Activated CD4-positive, alpha-beta memory T cell treated with anti-CD3 and anti-CD28 coated beads for 36 hours (primary cell): ENCODE measurements at places on chromosomes 5 and 9. TPM values are rescaled to one million over a fixed set of nuclear protein-coding genes. Genes with fewer than 3 reads are reported as not detected.

Gene IFNB1
- total RNA-seq = 0.26 TPM

Gene HAPLN1
- not detected for total RNA-seq

Gene PAXX
- 71.2 TPM for total RNA-seq

Gene UBE2QL1
- total RNA-seq = not detected

Gene GDNF
- not detected for total RNA-seq

Gene ZCCHC9
- 42.6 TPM for total RNA-seq

Gene PCYOX1L
- 24.0 TPM for total RNA-seq

Gene IL33
- total RNA-seq = not detected

Gene GPR107
- 22.8 TPM for total RNA-seq

Gene FGD3
- total RNA-seq = 47.7 TPM

Gene MYMK
- total RNA-seq = not detected

Gene SPINK5
- total RNA-seq = not detected

Gene PTPRD
- not detected for total RNA-seq

Gene SPAAR
- total RNA-seq = not detected

Gene NMUR2
- not detected for total RNA-seq

Gene TBC1D2
- total RNA-seq = 5.2 TPM

Gene PCDHGB5
- total RNA-seq = 0.12 TPM

Gene EDIL3
- total RNA-seq = not detected

Gene SPINK6
- not detected for total RNA-seq

Gene ENHO
- total RNA-seq = 0.26 TPM

Gene RNF208
- 3.4 TPM for total RNA-seq

Gene CD274
- total RNA-seq = 32.4 TPM

Gene S100Z
- 2.1 TPM for total RNA-seq

Gene PPP3R2
- total RNA-seq = not detected

Gene SLC4A9
- not detected for total RNA-seq

Gene OCLN
- 0.83 TPM for total RNA-seq

Gene ZDHHC12
- 65.8 TPM for total RNA-seq

Gene F12
- total RNA-seq = 5.1 TPM

Gene RASGRF2
- 8.6 TPM for total RNA-seq

Gene KCNV2
- total RNA-seq = not detected

Gene NR5A1
- total RNA-seq = not detected

Gene SLC34A1
- 0.15 TPM for total RNA-seq

Gene POLE3
- 44.3 TPM for total RNA-seq

Gene PPP6C
- 47.4 TPM for total RNA-seq

Gene DNAH5
- not detected for total RNA-seq

Gene C5orf58
- total RNA-seq = not detected

Gene PCDH12
- total RNA-seq = 1.7 TPM

Gene SLC1A1
- total RNA-seq = not detected

Gene CDH9
- total RNA-seq = not detected

Gene PGM5
- not detected for total RNA-seq

Gene CYSTM1
- total RNA-seq = 25.2 TPM

Gene SMIM33
- total RNA-seq = 1.5 TPM

Gene C9orf43
- 0.65 TPM for total RNA-seq

Gene SLC46A2
- total RNA-seq = not detected

Gene SV2C
- 0.02 TPM for total RNA-seq

Gene MARCOL
- not detected for total RNA-seq

Gene PCDHA2
- total RNA-seq = not detected

Gene CMBL
- 1.2 TPM for total RNA-seq

Gene GFPT2
- total RNA-seq = 0.15 TPM

Gene DMRTA1
- not detected for total RNA-seq

Gene BTNL8
- total RNA-seq = not detected

Gene CCNG1
- 164 TPM for total RNA-seq

Gene C9
- total RNA-seq = not detected
